ENCODE measurements at places on chromosomes 5 and 9.
A peak's percentile ranks its signal among the peaks of the same experiment; 100 is the strongest.

DNA sequence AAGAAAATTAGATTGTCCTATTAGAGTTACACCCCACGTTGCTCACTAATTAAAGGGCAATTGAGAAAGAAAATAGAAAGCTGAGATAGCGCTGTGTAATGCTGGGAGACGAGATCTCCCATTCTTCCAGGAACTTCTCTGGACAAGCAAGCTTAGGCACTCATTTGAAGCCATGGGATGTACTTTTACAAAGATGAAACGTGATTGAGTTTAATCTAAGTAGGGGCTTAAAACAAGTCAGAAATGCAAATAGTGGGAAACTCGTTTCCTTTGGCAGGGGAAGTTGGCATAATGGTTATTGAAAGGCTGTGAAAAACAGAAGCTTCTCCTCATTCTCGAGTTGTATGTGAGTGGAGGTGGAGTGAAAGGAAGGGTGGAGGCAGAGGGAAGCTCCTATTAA lies 3.7 kb downstream of the PRDM6 start:
- DNase-seq, result no peak

DNA sequence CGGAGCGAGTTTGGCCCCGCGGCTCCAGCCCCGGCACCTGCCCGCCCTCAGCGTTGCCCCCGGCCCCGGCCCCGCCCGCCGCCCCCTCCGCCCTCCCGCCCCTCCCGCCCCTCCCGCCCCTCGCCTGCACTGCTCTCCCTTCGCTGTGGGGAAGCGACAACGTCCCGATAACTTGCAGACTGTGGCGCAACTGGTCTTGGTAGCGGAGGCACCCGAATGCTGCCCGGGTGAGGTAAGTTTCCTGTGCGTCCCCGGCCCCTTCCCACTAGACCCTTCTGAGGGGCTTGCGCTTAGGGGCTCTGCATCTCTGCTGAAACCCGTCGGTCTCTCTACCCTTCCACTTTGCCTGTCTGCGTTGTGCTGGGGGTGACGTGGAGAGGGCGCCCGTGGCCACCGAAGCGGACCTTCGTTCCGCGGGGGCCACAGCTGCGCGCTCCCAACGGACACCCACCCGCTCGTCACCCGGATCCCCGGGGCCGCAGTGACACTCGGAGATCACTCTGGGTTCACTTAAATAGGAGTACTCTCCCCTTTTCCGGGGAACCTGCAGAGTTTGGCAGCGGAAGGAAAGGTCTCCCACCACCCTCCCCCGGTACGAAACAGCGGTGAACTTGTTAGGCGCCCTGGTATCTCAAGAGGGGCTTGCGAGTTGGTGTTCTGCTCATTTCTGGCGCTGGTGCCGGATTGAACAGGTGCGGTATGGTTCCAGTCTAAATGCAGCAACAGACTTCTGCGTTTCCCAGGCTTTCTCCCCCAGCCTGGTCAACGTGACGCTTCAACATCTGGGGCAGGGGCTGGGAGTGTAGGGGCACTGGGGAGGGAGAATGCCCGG lies 707 bp downstream of the PIP5K1B start:
- DNase-seq, result no peak

DNA sequence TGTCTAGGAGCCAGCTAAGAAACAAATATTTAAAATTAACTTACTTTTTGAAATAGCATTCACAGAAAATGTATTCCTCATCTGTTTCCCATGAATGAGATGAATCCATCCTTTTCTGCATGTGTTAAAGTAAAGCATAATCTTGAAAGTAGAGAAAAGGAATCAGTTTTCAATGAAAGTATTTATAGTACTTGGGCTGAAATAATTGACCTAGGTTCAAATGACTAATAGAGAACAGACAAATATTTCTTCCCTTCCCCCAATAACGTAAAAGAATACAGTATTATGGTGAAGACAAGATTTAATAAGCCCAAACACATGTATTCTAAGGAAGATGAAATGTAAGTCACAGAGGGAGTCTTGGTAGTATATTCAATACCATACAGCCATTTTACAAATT lies 403.5 kb downstream of the ZNF608 start:
- DNase-seq, result no peak

DNA sequence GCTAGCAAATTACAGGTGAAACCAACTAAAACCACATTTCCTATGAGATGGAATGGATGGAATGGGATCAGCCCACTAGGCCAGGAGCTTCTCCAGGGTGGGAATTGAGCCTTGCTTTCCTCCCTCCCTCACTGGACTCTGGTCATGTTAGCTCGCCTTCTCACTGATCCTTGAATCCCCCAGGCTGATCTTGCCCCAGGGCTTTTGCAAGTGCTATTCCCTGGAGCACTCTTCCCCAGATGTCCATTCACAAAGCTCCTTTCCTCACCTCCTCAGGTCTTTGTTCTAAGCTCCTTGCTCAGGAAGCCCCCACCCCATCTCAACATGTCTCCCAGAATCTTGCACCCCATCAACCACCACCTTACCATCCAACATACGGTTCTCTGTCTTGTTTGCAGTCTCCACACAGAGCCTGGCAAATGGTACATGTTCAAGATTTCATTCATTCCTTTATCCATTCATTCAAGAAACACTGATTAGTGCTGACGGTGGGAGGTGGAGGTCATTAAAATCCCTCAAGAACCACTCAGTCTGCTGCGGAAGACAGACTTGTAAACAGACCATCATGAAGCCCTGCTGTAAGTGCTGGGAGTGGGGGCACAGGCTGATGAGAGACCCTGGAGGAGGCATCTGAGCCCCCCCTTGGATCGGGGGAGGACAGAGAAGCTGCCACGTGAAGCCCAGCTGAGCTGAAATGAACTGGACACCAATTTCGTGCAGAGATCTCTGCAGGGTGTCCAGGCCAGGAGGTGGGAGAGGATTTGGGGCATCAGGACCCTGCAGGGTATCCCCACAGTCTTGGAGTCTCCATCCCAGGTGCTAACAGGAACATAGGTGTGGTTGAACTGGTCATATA lies 141.7 kb downstream of the BARX1 start:
- no peak for DNase-seq

DNA sequence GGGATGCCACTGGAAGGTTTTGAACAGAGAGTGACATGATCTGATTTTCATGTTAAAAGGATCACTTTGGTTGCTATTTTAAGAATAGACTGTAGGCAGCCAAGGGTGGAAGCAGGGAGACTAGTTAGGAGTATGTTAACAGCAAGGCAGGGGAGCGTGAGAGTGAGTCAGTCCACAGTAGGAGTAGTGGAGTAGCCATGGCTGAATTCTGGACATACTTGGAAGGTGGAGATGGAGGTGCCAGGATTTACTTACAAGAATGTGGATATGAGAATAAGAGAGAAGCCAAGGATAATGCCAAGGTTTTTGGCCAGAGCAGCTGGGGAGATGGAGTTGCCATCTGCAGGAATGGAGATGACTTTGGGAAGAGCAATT lies 118.8 kb downstream of the GALNT10 start:
- peak; percentile 73 for DNase-seq

Measured in RCC 7860 (cell line).